Mesendoderm (in vitro differentiated cells): ENCODE measurements at places on chromosomes 7 and 10.

GRCh38 chr7:113763226-113763625, 155.6 kb downstream of the PPP1R3A start:
- no peak for DNase-seq

- no peak for DNase-seq
Measured at GRCh38 chr7:149133028-149133710, 7.0 kb upstream of the ZNF425 start.

DNA sequence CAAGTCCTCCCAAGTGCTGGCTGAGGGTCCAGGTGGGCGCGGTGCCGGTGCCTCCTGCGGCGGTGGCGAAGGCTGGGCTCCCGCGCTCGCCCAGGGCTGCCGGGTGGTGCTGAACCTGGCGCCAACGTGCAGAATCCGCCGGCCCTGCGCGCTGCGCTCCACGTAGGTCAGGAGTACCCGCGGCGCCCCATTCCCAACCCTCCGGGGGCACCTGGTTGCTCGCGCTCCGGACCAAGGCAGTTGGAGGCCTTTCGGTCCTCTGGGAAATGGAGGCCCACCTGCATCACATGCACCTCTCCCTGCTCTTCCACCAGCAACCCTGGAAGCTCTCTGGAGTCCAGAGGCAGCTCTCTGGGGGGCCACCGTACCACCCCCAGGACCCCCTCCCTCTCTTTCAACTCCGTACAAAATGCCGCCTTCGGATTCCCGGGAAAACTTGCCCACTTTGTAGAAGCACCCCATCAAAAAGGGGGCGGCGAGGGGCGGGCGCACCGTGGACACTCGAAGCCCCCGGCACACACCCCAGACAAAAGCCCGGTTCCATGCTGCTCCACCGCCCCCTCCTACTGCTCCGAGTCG, 745 bp downstream of the SLC16A9 start:
- DNase-seq: peak; percentile 35

GRCh38 chr10:97726636-97727178, 10.2 kb upstream of the ZFYVE27 start:
- peak; percentile 88 for DNase-seq

DNA sequence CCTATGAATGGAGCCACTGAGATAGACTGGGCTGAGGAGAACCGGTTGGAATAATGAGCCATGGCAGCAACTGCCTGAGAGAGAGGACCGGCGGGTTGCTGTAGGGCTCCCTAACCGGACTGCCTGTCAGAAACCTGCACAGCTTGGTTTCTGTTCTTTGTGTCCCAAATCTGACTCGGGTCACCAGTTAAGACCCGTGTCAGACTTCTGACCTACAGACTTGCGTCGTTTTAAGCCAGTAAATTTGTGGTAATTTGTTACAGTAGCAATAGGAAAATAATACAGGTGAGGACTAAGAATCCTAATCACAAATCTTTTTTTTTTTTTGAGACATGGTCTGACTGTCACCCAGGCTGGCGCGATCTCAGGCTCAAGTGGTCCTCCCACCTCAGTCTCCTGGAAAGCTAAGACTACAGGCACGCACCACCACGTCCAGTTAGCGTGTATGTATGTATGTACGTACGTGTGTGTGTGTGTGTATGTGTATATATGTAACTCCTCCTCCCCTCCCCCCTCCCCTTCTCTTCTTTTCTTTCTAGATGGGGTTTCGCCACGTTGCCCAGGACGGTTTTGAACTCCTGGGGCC, 672 bp upstream of the DDX56 start:
- no peak for DNase-seq

DNA sequence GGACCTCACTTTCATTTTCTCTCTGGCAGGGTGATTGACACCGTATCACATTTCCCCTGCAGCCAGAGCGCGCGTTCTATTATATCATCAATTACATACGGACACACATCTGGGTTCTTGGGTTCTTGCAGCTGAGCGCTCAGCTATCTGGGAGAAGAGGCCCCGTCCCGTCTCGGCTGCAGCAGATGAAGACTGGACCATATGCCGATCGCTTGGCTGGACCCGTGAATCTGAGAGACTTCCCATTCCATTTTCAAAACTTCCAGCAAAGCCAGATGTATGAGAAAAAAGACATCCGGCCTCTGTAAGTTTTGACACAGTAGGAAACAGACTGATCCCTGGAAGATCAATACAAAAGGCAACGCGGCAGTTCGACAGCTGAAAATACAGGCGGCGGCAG, 99.8 kb downstream of the JCAD start:
- no peak for DNase-seq
